Activated CD4-positive, alpha-beta T cell treated with anti-CD3 and anti-CD28 coated beads, Interleukin-2, amount 10 ng/mL, durations not matched to agents 24 days and 14 days (primary cell): ENCODE measurements at places on chromosomes 5 and 9.

GRCh38 chr5:98016771-98017170 lies 756.7 kb upstream of the RGMB start:
- DNase-seq = no peak

DNA sequence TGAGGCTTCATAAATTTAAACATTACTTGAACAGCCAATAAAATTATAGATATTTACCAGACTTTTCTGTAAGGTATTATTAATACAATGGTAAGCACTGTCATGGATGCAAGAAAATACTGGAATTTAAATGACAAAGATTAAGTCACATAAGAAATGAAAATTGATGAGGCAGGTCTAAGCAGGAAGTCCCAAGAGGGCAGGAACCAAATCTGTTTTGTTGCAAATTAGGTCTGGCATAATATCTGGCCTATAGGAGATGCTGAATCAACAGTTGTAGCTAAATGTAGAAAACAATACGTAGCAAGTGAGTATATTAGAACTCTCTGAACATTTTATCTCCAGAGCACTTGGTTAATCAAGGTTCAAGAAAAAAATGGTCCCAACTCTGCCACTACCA lies 142.5 kb downstream of the EBF1 start:
- no peak for DNase-seq

DNA sequence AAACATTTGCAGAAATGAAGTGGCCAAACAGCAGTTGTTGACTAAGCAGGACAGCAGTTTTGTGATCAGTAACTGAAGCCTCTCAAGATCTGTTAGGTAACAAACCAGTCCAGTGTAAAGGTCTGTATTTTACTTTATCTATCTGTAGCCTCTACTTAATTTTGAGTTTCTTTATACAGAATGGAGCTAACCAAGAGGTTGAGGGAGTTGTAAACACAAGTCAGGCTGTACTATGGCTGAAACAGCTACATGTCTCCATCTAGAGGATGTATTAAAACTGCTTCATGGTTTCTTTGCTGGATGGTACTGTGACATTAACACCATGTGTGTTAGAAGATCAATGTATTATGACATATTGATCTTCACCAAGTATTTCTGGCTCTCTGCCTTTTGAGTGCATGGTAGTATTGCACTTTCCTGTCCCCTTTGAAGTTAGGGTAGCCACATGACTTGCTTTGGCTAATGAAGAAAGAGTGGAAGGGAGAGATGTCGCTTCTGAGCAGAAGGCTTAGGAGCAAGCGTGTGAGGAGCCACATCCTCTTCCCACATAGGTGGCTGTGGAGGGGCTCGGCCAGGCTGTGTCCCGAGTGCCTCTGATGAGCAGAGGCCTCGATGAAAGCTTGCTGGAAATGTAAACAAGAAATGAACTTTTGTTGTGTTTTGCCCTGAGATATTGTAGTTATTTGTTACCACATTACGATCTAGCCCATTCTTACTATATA lies 105.6 kb upstream of the PCA3 start:
- DNase-seq = peak; percentile 73

GRCh38 chr9:93256878-93257807 lies 73.2 kb downstream of the WNK2 start:
- no peak for DNase-seq

GRCh38 chr9:17906841-17907778 lies 328.2 kb downstream of the SH3GL2 start:
- DNase-seq = no peak

GRCh38 chr5:135483254-135483653 lies 31.1 kb upstream of the TIFAB start:
- no peak for DNase-seq

GRCh38 chr9:77511525-77511924 lies 136.6 kb downstream of the GNA14 start:
- DNase-seq = no peak

GRCh38 chr9:126125177-126125576 lies 201.5 kb upstream of the MVB12B start:
- DNase-seq = no peak

- DNase-seq = no peak
Measured at GRCh38 chr5:65141493-65141892, 340.2 kb downstream of the ADAMTS6 start.

DNA sequence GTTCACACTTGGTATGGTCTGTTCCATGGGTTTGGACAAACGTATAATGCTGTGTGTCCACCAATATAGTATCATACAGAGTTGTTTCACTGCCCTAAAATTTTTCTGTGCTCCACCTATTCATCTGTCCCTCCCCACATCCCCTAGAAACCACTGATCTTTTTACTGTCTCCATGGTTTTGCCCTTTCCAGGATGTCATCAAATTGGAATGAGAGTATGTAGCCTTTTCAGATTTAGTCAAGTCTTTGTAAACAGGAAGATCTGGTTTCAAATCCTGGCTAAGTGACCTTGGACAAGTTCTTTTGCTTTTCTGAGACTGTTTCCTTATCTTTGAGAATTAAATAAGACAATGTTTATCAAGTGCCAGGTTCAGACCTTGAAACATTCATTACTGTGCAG lies 13.2 kb upstream of the LVRN start:
- no peak for DNase-seq

GRCh38 chr5:160385496-160385895 lies 14.4 kb downstream of the FAM200C start:
- no peak for DNase-seq

- DNase-seq = no peak
Measured at GRCh38 chr9:77911928-77912327, 119.7 kb downstream of the GNAQ start.

DNA sequence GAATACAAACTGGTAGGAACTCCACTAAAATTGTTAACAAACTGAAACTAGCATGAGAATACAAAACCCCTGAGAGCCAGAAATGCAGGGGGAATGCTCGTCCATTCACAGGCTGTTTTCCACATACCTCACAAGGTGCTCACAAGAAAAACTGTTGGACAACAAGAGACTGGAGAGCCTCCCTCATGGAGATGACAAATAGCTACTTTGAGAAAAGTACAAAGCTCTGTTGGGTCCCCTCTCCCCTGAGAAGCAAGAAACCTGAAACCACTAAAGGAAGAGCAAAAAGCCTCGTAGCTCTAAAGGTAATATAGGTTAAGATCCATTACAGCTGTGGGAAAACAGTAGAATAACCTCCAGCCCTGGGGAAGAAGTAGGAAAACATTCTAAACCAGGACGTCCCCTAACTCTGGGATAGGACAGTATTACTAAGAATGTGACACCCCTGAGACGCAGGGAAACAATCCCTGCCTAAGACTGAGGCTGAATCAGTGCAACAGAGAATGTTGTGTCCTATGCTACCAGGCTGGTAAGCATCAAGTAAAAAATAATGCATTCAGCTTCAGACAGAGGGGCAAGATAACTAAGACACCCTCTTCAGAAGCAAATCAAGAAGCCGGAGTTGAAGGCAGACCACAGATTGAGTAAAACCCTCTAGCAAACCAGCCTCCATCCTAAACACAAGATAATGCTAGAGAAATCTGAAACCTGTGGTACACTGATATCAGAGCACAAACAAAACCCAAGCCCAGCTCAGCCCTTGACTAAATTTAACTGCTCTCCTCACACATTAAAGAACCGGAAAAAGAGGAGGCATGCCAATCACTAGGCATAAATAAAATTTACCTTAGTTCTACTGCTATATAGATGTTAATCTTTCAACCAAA lies 160.2 kb downstream of the SSBP2 start:
- no peak for DNase-seq

GRCh38 chr9:81462801-81463200 lies 226.5 kb downstream of the TLE1 start:
- DNase-seq = no peak

- DNase-seq = no peak
Measured at GRCh38 chr5:33738967-33739366, 152.8 kb downstream of the ADAMTS12 start.

- no peak for DNase-seq
Measured at GRCh38 chr5:80168388-80169028, 87.3 kb downstream of the SERINC5 start.

- DNase-seq = no peak
Measured at GRCh38 chr9:27572566-27572917, 739 bp downstream of the C9orf72 start.

- no peak for DNase-seq
Measured at GRCh38 chr9:127182901-127183746, 60.7 kb upstream of the ANGPTL2 start.
